ENCODE measurements at places on chromosomes 12 and 14. TPM values are rescaled to one million over a fixed set of nuclear protein-coding genes. Genes with fewer than 3 reads are reported as not detected.

The COCH gene
- total RNA-seq: 0.33 TPM

The REP15 gene
- 1.0 TPM for total RNA-seq

The IL31 gene
- not detected for total RNA-seq

The MTERF2 gene
- total RNA-seq: 10.6 TPM

The CDK2 gene
- total RNA-seq: 11.0 TPM

The NANOG gene
- 0.70 TPM for total RNA-seq

The NFE2 gene
- 0.68 TPM for total RNA-seq

The DAO gene
- total RNA-seq: 65.3 TPM

The INHBC gene
- total RNA-seq: 51.9 TPM

The NUAK1 gene
- 3.4 TPM for total RNA-seq

Data from left lobe of liver (tissue), 2 donors.